Tibial artery (tissue), 4 donors: ENCODE measurements at places on chromosomes 2 and 18.

GRCh38 chr18:7447318-7448028 lies 119.6 kb upstream of the PTPRM start:
- no peaks in the 10 kb centered on the region for H3K27me3 ChIP-seq
- H3K4me3 ChIP-seq, result no peak overlapping the region
- DNase-seq, result no peak
- no peak overlapping the region for H3K27ac ChIP-seq

- H3K27me3 ChIP-seq, result no peaks in the 10 kb centered on the region
- H3K27ac ChIP-seq, result no peak overlapping the region
- H3K4me3 ChIP-seq, result no peak overlapping the region
- H3K4me1 ChIP-seq, result no peaks in the 10 kb centered on the region
- H3K36me3 ChIP-seq, result no peaks in the 10 kb centered on the region
Measured at GRCh38 chr2:237471438-237472186, 15.4 kb upstream of the MLPH start.

- H3K4me3 ChIP-seq, result no peak overlapping the region
- no peak for DNase-seq
- H3K27ac ChIP-seq, result no peak overlapping the region
Measured at GRCh38 chr2:212142631-212143030, 396.0 kb downstream of the ERBB4 start.

GRCh38 chr2:217910875-217911212 lies 92.0 kb downstream of the TNS1 start:
- no peaks in the 10 kb centered on the region for H3K27me3 ChIP-seq
- DNase-seq, result no peak
- peak overlapping the region; percentile 95 for H3K27ac ChIP-seq
- peaks cover 27% of the 10 kb centered on the region for H3K36me3 ChIP-seq

GRCh38 chr2:9332136-9332852 lies 91.0 kb downstream of the ITGB1BP1 start:
- DNase-seq, result no peak
- no peaks in the 10 kb centered on the region for H3K27me3 ChIP-seq
- peaks cover 10% of the 10 kb centered on the region for H3K4me1 ChIP-seq
- H3K27ac ChIP-seq, result no peak overlapping the region

DNA sequence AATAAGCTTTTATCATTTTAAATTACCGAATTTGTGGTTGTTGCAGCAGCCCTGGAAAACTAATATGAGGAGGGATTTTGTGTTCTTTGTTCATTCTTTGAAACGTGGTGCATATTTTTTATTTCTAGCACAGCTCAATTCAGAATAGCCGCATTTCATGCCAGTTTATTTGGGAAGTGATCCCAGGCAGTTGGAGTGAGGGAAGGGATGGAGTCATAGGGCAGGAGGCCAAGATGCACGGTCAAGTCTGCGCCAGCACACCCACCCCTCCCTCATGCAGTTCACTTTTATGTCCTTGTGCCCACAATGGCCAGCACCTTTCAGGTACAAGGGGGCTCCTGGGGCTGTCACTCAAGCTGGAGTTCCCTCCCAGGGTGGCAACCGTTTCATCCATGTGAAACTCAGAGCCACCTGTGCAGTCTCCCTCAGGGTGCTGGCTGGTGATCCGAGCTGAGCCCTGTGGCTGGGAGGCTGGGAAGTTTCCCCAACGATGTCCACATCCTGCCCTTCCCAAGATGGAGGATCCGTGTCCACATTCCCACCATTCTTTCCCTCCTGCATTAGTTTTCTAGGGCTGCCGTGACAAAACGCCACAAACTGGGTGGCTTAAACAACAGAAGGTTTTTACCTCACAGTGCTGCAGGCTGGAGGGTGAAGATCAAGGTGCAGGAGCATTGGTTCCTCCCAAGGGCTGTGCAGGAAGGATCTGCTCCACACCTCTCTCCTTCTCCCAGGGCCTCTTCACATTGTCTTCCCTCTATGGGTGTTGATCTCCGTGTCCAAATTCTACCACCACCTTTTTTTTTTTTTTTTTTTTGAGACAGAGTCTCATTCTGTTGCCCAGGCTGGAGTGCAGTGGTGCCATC lies 68.5 kb upstream of the ITGA6 start:
- H3K27ac ChIP-seq, result no peak overlapping the region
- peaks cover 20% of the 10 kb centered on the region for H3K4me1 ChIP-seq
- DNase-seq, result no peak
- no peak overlapping the region for H3K4me3 ChIP-seq
- no peaks in the 10 kb centered on the region for H3K27me3 ChIP-seq

DNA sequence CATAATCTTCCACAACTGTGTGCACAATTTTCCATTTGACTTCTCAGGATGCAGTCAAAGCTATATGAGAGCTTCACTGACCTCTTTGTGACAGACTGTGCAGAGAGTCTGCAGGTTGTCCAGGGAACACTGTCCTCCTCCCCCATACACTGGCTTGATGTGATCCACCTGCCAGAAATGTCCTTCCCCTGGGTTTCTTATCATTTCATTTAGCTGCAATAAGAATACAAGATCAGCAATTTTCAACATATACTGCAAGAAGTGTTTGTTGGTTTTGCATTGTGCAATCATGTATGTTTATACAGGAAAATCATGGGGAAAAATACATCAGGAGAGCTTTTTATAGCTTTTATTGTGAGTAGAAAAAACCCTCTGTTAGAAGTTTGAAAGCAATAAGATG lies 150.7 kb downstream of the RAB3GAP1 start:
- no peaks in the 10 kb centered on the region for H3K4me1 ChIP-seq
- H3K27ac ChIP-seq, result no peak overlapping the region
- no peaks in the 10 kb centered on the region for H3K36me3 ChIP-seq
- no peak for DNase-seq
- H3K27me3 ChIP-seq, result no peaks in the 10 kb centered on the region

GRCh38 chr2:128585706-128586105 lies 267.0 kb upstream of the HS6ST1 start:
- H3K27me3 ChIP-seq, result no peaks in the 10 kb centered on the region
- no peak overlapping the region for H3K27ac ChIP-seq
- no peaks in the 10 kb centered on the region for H3K36me3 ChIP-seq
- H3K4me1 ChIP-seq, result no peaks in the 10 kb centered on the region
- no peak for DNase-seq

GRCh38 chr2:2014251-2014771 lies 270.0 kb upstream of the PXDN start:
- no peak for DNase-seq
- no peaks in the 10 kb centered on the region for H3K4me1 ChIP-seq
- no peaks in the 10 kb centered on the region for H3K36me3 ChIP-seq
- no peak overlapping the region for H3K4me3 ChIP-seq

DNA sequence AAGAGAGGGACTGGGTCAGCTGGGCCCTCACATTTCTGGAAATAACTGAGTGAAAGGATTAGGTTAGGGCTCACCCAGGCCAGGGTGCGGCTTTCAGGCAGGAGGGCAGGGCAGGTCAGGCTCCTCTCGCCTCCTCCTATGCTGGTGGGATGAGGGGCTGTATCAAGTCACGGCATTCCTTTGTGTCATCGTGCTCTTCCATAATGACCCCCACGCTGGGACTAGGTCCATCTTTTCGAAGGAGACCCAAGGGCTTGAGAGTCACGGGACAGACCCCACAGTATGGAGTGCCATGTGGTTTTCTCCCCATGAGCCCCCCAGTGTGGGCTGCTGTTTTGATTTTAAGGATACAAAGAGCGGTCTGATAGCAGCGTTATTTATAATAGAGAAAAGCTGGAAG lies 137.8 kb upstream of the COPS8 start:
- DNase-seq, result no peak
- H3K36me3 ChIP-seq, result no peaks in the 10 kb centered on the region
- H3K4me3 ChIP-seq, result no peak overlapping the region
- no peak overlapping the region for H3K27ac ChIP-seq
- H3K4me1 ChIP-seq, result no peaks in the 10 kb centered on the region

DNA sequence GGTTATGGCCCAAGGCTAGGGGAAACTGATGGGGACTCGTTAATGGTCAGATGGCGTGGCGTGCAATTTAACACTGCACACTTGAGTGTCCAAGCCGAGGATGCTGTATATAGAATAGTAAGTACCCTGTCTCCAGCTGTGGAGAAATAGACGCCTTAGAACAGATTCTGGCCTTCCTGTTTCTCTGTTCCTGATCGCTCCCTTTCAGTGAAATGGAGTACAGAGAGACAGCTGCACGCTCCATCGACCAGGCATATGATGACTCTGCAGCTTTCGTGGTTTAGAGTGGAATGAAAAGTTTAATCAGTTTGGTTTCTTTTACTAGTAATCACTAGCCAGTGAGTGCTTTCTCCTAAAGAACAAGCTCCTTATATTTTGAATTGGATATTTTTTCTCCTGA lies 213.4 kb downstream of the NEDD4L start:
- H3K27ac ChIP-seq, result no peak overlapping the region
- no peak overlapping the region for H3K4me3 ChIP-seq
- H3K36me3 ChIP-seq, result no peaks in the 10 kb centered on the region
- DNase-seq, result no peak

- H3K36me3 ChIP-seq, result no peaks in the 10 kb centered on the region
- no peak overlapping the region for H3K4me3 ChIP-seq
Measured at GRCh38 chr2:188456114-188456909, 164.6 kb downstream of the GULP1 start.

DNA sequence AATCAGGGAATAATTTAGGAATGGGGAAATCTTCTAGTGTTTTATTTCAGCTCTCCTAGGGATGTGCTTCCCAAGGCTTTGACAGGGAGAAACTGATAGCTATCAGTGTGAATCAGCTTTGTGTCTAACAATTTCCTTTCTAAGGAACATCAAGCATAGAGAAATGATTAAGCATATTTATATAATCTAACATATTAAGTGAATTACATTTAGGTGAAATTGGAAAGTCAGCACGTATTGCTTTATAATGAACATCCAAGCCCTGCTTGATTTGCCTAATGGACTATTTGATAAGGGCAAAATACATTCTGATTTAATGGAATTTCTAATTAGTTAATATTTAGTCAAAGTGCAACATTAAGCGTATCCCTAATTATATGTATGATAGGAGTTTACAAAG lies 19.5 kb upstream of the TSPYL6 start:
- no peak overlapping the region for H3K27ac ChIP-seq
- H3K4me3 ChIP-seq, result no peak overlapping the region
- H3K4me1 ChIP-seq, result no peaks in the 10 kb centered on the region
- no peaks in the 10 kb centered on the region for H3K27me3 ChIP-seq

- DNase-seq, result no peak
- H3K27me3 ChIP-seq, result no peaks in the 10 kb centered on the region
- H3K4me3 ChIP-seq, result no peak overlapping the region
- no peaks in the 10 kb centered on the region for H3K36me3 ChIP-seq
- H3K4me1 ChIP-seq, result no peaks in the 10 kb centered on the region
Measured at GRCh38 chr18:51603111-51603510, 405.6 kb upstream of the MEX3C start.

DNA sequence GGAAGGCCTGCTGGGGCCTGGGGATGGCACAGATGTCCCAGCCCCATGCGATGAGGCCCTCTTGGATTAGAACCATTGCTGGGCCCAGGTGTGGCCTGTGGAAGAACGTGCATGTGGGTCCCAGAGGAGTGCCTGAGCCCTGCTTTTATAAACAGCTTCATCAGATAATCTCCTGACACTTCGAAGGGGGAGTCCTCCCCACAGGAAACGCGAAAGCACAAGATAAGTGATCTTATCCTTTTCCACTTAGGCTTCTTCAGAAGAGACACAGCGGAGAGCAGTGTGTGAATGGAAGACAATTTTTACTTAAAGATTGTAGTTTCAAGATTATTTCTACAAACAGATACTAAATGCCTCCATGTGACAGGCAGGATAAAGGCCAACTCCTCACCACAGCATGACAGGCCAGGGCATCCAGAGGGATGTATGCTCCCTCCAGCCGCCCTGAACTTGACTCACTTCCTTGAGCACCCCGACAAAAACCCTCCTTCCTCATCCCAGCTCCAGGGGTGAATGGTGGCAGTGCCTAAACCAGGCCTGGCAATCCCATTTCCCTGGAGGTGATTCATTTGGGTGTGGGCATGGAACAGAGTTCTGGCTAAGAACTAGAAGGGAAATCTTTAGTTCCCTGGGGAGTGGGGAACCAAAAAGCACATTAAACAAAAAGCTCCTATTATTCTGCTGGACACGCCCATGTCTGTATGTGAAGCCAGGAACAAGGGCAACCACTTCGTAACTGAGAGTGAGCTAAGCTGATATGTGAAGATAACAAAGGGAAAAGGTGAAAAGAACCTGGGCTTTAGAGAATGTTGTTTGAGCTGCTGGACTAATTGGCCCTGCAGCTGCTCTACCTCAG lies 56.2 kb upstream of the TMEM163 start:
- no peak overlapping the region for H3K4me3 ChIP-seq
- DNase-seq, result no peak
- no peaks in the 10 kb centered on the region for H3K4me1 ChIP-seq
- H3K27ac ChIP-seq, result no peak overlapping the region
- no peaks in the 10 kb centered on the region for H3K27me3 ChIP-seq
